H1 (cell line): ENCODE measurements at places on chromosomes 1 and 21.

DNA sequence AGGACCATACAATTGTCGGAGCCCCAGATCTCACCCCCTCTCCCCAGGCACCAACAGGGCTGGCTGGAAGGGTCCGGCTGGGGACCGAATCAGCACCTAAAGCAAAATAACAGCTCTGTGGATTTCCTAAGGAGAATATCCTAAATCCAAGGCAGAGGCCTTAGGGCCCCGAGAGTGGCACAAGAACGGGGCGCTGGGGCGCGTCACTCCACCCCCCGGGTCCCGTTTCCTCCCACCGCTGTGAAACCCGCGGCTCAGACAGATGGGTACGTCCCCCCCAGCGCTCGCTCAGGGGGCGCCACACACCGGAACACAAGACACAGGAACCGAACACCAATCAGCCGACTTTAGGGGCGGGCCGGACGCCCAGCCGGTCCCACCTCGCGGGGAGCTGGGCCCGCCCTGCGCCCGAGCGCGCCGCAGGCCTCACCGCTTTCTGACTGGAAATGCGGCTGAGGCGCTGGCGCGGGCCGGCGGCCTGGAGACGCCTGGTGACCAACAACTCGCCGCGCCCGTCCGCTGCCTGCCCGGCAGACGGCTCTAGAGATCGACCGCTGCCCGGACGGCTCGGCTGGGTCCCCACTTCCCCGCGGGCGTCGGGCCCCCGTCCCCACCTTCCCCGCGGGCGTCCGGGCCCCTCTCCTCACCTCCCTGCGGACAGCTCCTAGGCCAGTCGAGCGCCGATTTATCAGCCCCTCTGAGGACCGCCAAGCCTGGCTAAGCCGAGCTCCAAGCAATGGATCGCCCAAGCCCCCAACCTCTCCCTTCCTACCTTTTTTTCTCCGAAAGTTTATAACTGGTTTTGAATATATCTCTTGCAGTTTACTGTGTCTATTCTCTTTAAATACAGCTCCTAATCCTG lies at the start of gene HFM1:
Gene HFM1 (minus strand): TSS at position 687 of the 862 bp plus-strand sequence. CDS start 3,755 bp downstream, outside the sequence.
- DNase-seq: no peak

- DNase-seq: no peak
Observed at GRCh38 chr1:225258811-225259210, 169.0 kb downstream of the LBR start.

DNA sequence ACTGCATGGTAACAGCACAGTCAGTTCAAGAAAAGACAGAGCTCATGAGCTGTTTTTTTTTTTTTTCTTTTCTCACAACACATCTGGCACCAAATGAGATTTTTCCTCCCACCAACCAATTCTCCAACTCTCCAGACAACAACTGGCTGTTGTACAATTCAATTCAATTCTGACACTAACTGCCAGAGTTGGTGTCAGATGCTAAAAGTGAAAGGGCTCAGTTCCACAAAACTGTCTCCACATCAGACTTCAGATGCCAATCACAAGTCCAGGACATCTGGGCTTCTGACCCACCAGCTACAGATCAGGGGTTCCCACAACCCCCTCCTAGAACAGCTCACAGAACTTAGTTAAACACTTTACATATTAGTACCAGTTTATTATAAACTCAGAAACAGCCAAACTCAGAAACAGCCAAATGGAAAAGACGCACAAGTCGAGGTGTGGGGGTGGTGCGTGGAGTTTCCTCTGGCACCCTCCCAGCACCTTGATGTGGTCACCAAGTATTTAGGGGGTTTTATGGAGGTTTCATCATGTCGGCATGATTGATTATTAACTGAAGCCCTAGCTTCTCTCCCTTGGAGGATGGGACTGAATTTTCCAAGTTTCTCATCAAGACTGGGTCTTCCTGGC lies 39.2 kb upstream of the LRRC8D start:
- DNase-seq: no peak

GRCh38 chr1:155003227-155003765 lies 694 bp downstream of the ZBTB7B start:
- no peak for DNase-seq

- DNase-seq: no peak
Observed at GRCh38 chr1:241688940-241689368, 36.9 kb downstream of the WDR64 start.

GRCh38 chr1:111857194-111857651 lies 101.5 kb downstream of the DDX20 start:
- no peak for DNase-seq

DNA sequence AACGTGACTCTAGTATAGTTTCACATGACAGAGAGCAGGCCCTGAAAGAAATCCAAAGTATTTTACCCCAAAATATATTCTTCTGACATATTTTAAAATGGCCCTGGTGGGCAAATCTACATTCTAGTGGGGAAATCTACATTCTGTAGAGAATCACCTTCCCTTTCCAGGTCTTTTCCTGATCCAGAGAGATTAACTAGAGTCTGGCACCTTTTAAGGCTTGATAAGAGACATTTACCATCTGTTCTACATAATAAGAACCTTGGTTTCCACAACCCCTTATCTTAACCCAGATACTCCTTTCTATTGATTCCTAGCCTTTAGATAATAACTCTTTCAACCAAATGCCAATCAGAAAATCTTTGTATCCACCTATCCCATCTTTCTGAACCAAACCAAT lies 17.0 kb upstream of the L1TD1 start:
- no peak for DNase-seq

GRCh38 chr21:35223480-35224156 lies 174.5 kb upstream of the RUNX1 start:
- DNase-seq: no peak

DNA sequence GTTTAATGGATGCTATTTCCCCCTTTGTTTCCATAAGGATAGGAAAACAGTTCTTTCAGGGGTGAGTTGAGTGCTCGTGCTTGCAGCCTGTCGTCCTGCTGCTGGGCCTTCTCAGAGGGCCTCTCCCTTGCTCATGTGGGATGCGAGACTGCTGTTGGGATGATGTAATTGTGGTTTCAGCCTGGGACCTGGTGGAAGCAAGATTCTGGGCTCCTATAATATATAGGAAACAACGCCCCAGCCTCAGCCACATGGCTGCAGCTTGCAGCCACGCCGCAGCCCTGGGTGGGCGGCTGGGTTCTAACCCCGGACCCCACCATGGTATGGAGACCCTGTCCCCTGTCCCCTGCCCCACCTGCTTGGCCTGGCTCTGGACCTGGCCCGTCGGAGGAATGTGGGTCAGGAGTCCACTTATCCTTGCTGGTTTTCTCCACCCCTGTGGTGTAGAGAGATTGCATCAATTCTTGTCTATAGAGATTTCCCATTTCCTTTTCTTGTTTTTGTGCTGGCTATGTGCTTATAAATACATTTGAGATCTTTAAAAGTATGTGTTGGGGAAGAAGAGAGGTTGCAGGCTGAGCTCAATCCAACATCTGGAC lies 357.8 kb downstream of the SIPA1L2 start:
- no peak for DNase-seq

GRCh38 chr1:208766832-208767231 lies 522.6 kb upstream of the PLXNA2 start:
- DNase-seq: no peak

- no peak for DNase-seq
Observed at GRCh38 chr1:203425663-203425975, 50.0 kb upstream of the PRELP start.

GRCh38 chr1:222938986-222939385 lies 124.1 kb downstream of the DISP1 start:
- DNase-seq: no peak

GRCh38 chr1:186873687-186874086 lies 44.9 kb downstream of the PLA2G4A start:
- DNase-seq: no peak

DNA sequence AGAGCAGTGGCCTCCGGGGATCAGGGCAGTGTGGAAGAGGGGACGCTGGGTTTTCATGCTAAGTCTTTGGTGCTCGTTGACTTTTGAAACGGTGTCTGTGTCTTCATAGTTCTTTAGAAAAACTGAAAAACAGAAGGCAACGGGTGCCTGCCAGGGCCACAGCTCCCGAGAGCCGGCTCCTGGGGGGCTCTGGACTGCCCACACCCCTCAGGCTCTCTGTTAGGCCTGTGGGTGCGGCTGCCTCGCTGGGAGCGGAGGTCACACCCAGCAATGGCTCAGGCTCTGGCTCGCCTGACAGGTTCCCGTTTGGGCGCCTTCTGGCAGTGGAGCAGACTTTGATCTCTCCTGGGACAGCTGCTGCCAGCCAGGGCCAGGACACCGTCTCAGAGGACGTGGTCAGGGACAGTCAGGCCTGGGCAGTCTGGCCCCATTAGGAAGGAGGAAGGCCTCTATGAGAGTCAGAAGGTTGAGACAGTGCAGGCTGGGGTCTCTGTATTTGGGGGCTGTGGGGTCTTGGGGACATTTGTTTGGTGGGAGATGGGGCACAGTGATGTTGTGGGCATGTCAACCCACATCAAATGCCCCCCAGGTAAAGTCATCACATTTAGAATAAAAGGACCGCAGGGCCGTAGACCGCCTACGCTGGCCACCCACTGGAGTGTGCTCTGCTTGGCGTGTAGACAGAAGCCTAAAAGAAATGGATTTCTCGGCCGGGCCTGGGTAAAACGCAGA lies 5.6 kb downstream of the ARHGEF16 start:
- DNase-seq: no peak

GRCh38 chr1:55775007-55775406 lies 559.8 kb upstream of the USP24 start:
- no peak for DNase-seq

- DNase-seq: no peak
Observed at GRCh38 chr1:194367121-194367520, 1180.7 kb upstream of the B3GALT2 start.

DNA sequence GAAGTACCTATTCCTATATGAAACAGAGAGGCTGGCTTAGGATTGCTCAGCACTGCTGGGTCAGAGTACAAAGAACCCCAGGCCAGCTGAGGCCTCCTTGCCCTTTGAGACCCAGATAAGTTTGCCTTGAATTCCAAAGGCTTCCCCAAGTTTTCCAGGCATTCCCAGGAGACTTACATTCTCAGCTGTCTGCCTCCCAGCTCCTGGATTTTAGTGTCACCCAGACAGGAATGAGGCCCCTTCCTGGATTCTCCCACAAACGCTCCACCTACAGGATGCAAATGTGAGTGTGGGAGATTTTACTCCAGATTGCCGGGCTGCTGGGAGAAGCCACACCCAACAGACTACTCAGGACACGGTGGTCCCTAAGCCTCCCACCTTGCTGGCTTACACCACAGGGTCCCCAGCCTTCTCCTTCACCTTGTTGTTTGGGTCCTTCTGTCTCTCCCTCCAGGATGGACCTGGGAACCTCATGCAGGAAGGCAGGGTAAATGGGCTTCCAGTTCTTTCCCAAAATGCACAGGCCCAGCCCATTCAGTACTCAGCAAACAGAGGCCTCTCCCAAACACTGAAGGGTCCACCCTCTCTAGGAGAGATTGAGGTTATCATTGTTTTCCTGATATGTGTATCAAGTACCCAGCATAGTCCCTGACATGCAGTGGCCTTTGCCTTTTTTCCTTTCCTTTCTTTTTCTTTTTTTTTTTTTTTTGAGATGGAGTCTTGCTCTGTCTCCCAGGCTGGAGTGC lies 10.6 kb downstream of the RHBG start:
- DNase-seq: no peak

- no peak for DNase-seq
Observed at GRCh38 chr1:53381790-53382401, 54.0 kb upstream of the LRP8 start.

GRCh38 chr1:9849691-9850441 lies 26.1 kb upstream of the CLSTN1 start:
- DNase-seq: no peak

DNA sequence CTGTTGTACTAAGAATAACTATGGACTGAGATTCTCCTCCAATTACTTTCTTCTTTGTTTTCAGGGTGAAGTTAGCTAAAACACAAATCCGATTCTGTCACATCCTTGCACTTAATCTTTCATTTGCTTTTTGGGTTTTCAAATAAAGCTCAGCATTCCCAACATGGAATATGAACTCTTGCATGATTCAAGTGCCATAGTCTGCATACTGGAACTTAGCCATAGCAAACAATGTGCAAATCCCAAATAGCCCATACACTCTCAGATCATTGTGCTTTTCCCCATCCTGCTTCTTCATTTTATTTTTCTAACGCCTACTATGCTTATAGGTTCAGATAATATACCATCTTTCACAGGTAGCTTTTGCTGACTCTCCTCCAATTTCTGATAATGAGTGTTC lies 455.8 kb upstream of the PRMT6 start:
- DNase-seq: no peak

- no peak for DNase-seq
Observed at GRCh38 chr1:53367503-53368313, 39.8 kb upstream of the LRP8 start.

- peak; percentile 34 for DNase-seq
Observed at GRCh38 chr1:3530926-3531818, 76.7 kb downstream of the ARHGEF16 start.

- no peak for DNase-seq
Observed at GRCh38 chr1:93029317-93029716, 49.8 kb upstream of the MTF2 start.

- DNase-seq: no peak
Observed at GRCh38 chr1:25872713-25873112, 2.8 kb downstream of the PAQR7 start.

- DNase-seq: no peak
Observed at GRCh38 chr1:2163205-2163604, 31.4 kb downstream of the FAAP20 start.

DNA sequence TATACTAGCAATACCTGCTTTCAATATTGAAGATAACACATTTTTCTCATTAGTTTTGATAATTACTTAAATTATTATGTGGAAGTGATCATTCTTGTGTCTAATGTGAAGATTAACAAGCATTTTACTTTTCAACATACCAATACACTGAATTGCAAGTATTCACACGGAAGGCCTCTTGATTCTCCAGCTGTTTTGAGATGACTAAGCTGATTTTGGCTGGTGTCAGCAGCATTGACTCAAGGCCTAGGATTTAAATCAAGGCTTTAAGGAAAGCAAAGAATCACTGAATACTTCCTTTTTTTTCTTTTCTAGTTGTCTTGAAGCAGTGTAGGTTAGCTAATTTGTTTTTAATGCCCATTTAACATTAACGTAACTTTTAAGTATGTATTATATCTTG lies 373.7 kb downstream of the SRGAP2C start:
- DNase-seq: no peak

- DNase-seq: no peak
Observed at GRCh38 chr21:44067011-44067839, 40.0 kb upstream of the PWP2 start.

DNA sequence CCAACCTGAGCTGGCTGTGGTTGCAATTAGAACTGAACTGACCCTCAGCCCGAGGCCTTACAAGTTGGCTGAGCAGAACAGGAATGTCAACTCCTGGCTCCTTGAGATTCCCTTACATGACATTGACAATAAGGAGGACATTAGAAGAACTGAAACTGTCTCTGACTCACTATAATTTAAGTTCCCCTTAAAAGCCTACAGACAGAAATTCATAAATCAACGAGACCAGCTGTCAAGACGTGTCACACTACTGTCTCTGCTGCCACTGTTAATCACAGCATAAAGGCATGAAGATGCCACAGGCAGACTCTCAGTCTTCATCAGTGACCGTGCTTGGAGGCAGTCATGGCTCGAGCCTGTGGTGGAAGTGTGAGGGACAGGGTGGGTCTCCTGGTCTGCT lies 168.8 kb downstream of the GABPA start:
- no peak for DNase-seq

GRCh38 chr21:38293765-38294164 lies 37.0 kb downstream of the KCNJ15 start:
- no peak for DNase-seq
